ENCODE measurements at places on chromosomes 3 and 15. TPM values are rescaled to one million over a fixed set of nuclear protein-coding genes. Genes with fewer than 3 reads are reported as not detected.

DNA sequence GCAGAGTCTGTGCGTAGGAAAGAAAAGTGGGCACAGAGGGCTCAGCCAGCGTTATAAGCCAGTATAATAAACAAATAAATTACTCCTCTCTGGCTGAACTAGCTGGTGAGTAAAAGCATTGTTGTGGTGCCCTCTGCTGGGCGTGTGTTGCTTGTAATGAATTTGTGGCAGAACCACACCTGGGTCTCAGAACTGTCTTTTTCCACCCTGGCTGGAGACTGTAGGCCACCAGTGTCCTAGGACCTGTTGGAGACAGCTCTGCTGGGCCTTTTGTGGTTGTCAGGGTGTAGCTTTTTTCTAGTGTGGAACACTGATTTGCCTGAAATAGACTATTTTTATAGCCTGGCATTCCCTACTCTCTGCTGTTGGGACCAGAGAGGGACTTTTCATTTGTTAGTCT, 130.5 kb upstream of the EIF1B start:
- ATAC-seq: peak; percentile 35

DNA sequence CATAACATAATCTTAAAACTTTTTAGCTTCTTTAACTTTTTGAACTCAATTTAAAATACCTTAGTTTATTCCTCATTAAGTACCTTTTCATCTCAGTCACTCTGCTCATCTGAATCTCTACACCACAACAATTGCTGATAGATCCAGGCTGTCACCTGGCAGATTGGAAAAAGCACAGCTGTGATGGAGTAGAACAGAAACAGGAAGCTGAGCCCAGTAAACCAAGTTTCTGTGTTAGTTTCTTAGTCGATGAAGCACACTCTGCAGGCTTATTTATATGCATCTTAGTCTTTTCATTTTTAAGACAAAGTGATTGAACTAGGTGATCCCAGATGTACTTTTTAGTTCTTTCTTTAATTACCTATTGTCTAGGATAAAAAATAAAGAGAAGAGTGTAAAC, 1398.0 kb upstream of the ALCAM start:
- no peak for ATAC-seq

DNA sequence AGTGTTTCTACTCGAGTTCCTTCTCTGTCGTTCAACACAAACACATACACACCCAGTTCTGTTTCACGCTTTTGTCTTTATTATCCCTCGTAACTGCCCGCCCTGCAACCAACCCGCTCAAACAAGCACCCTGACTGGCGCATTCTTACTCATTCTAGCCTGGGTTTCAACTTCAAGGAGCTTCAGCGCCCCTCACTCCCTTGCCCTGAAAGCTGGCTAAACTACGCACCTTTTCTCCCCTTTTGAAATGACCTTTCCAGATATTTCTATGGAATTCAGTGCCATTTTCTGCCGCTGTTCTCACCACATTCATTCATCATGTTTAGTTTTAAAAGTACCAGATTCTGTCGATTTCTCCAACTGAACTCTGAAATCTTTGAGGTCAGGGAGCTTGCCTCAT, 653 bp upstream of the MFSD1 start:
- ATAC-seq: no peak

The CACNA2D3 gene
- total RNA-seq: not detected

The ARGFX gene
- total RNA-seq: not detected

The SLC22A13 gene
- 1.5 TPM for total RNA-seq
